Activated naive CD8-positive, alpha-beta T cell treated with anti-CD3 and anti-CD28 coated beads, Interleukin-2, amount 50 U/mL, for 24 hours (primary cell): ENCODE measurements at places on chromosomes 7 and 10.

- no peak overlapping the region for H3K27ac ChIP-seq
- H3K4me3 ChIP-seq: no peak overlapping the region
- peak; percentile 23 for DNase-seq
- no peaks in the 10 kb centered on the region for H3K36me3 ChIP-seq
These were observed 9.0 kb downstream of the ADGRA1 start for GRCh38 chr10:133096616-133097269.

GRCh38 chr7:84017651-84018050 is 176.9 kb downstream of the SEMA3A start:
- no peak overlapping the region for H3K4me3 ChIP-seq
- H3K27me3 ChIP-seq: no peaks in the 10 kb centered on the region
- H3K36me3 ChIP-seq: no peaks in the 10 kb centered on the region
- no peak for DNase-seq

DNA sequence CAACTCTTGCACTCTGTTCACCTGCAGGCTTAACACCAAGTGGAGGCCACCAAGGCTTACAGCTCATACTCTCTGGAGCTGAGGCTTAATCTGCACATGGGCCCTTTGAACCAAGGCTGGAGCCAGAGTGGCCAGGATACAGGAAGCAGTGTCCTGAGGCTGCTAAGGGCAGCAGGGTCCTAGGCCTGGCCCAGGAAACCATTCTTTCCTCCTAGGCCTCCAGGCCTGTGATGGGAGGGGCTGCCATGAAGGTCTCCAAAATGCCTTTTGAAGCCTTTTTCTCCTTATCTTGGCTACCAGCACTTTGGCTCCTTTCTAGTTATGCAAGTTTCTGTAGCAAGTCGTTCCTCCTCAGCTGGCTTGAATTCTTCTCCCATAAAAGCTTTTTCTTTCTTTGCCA is 68.0 kb upstream of the GNAI1 start:
- H3K27me3 ChIP-seq: no peaks in the 10 kb centered on the region
- H3K27ac ChIP-seq: no peak overlapping the region
- no peaks in the 10 kb centered on the region for H3K36me3 ChIP-seq
- no peaks in the 10 kb centered on the region for H3K4me1 ChIP-seq

DNA sequence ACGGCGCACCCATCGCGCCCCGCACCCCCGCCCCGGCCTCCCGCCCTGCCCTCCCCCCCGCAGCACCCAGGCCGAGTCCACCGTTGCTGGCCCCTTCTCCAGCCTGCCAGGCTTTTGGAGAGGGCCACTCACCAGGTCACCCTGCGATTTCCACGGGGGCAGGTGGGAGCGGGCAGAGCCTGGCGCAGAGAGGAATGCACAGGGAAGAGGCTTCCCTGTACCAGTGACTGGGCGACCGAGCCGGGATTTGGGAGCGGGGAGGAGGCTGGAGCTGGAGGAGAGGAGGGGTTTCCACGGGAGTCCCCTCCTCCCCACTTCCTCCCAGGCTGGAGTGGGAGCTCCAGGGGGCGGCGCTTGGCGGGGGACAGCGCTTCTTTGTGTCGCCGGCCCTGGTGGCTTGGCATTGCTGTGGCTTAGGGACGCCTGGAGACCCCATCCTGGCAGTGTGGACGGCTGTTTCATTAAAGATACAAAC is 19.3 kb downstream of the TCAF1 start:
- H3K4me1 ChIP-seq: peaks cover 16% of the 10 kb centered on the region
- no peak overlapping the region for H3K27ac ChIP-seq
- DNase-seq: no peak
- peaks cover 2% of the 10 kb centered on the region for H3K36me3 ChIP-seq
- H3K27me3 ChIP-seq: peaks cover 33% of the 10 kb centered on the region
- H3K4me3 ChIP-seq: peak overlapping the region; percentile 54

DNA sequence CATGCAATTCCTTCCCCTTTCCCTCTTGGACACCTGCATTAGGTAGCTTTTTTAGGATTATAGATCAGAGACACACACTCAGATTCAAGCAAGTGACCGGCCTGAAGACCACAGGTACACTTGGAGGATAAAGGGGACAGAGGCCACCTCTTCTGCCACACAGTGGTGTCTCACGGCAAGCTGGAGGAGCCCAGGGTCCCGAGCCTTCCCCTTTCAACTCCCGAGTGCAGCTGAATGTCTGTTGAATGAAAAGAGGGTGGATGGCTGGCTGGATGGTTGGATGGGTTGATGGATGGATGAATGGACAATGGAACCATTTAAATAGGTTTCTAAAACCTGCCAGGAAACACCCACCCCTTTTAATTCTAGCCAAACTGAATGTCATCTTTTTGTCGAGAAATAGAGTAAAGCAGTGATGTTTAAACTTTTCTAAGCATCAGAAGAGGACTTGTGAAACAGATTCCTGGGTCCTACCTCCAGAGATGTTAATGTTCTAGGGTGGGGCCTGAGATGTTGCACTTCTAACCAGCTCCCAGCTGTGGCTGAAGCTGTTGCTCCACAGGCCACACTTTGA is 49.2 kb upstream of the ZMIZ1 start:
- H3K27me3 ChIP-seq: no peaks in the 10 kb centered on the region
- H3K4me3 ChIP-seq: no peak overlapping the region
- H3K27ac ChIP-seq: no peak overlapping the region
- no peak for DNase-seq
- no peaks in the 10 kb centered on the region for H3K36me3 ChIP-seq
- H3K4me1 ChIP-seq: peaks cover 10% of the 10 kb centered on the region

GRCh38 chr7:50589364-50589763 is 24.2 kb upstream of the DDC start:
- peaks cover 4% of the 10 kb centered on the region for H3K27me3 ChIP-seq
- DNase-seq: no peak
- no peak overlapping the region for H3K4me3 ChIP-seq
- H3K36me3 ChIP-seq: no peaks in the 10 kb centered on the region
- H3K27ac ChIP-seq: no peak overlapping the region

- H3K27ac ChIP-seq: no peak overlapping the region
- no peak for DNase-seq
- H3K4me1 ChIP-seq: no peaks in the 10 kb centered on the region
- H3K4me3 ChIP-seq: no peak overlapping the region
These were observed 35.1 kb downstream of the EGFR start for GRCh38 chr7:55053651-55054571.

GRCh38 chr7:604001-604883 is 84.6 kb upstream of the PDGFA start:
- H3K27me3 ChIP-seq: no peaks in the 10 kb centered on the region
- peak overlapping the region; percentile 99 for H3K27ac ChIP-seq
- H3K4me3 ChIP-seq: peak overlapping the region; percentile 90

DNA sequence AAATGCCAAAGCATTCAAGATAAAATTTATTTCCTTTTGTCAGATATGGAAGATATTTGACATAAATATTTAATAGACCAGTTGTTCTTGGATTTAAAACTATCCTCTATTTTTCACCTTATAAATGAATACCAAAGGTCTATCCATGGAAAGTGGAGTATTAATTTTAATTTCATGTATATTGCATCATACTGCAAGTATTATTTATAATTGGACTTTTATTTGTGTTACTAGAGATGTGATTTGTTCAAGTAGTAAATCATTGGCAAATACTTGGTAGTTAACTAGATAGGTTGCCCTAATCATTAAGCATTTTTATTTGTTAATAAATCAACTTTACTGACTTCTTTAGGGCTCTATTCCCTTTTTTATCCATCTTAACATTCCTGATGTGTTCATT is 98.1 kb downstream of the CDC14C start:
- H3K4me3 ChIP-seq: no peak overlapping the region
- H3K4me1 ChIP-seq: no peaks in the 10 kb centered on the region
- no peaks in the 10 kb centered on the region for H3K27me3 ChIP-seq
- H3K27ac ChIP-seq: no peak overlapping the region
- H3K36me3 ChIP-seq: no peaks in the 10 kb centered on the region
- no peak for DNase-seq

DNA sequence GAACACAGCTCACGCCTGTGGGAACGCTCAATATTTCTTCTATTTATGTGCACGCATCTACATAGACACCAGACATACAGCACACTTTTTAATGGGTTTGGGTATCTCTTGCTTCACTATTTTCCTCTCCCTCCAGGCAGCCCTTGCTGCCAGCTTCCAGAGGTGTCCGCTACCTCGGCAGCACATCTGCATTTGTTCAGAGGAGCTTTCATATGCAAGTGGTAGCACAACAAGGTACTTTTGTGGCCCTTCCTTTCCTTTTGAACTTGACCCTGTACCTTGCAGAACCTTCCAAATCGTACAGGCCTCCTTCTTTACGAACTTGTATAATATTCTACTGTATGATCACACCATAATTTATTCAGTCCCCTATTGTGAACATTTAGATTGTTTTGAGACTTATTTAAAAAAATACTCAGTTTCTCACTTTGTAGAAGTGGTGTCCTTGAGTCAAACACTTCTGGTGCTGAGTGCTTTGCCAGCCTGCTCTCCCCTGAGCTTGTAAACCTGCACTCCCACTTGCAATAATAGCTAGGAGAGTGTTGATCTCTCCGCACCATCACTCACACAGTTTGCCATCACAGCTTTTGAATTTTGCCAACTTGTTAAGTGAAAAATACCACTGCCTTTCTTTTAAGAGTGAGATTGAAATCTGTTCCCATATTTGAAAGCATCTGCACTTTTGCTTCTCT is 106.0 kb upstream of the ZNF32 start:
- no peaks in the 10 kb centered on the region for H3K36me3 ChIP-seq
- no peak overlapping the region for H3K27ac ChIP-seq
- no peaks in the 10 kb centered on the region for H3K4me1 ChIP-seq

DNA sequence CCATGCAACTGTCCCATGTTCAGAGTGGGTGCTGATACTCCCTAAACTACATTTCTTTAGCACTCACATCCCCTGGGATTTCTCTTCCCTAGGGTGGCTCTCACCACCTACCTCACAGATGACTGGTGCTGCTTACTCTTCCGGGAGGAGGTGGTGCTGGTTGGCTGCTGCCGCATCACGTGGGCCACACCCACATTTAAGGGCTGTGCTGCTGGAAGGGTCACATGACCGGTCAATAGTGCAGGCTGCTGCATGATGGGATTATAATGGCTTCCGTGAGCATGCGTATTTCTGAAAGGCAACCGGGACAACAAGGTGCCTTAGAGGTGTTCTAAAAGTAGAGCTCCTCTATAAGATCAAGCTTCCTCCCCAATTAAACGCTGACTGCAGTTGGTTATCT is 76.8 kb downstream of the CLEC2L start:
- no peaks in the 10 kb centered on the region for H3K4me1 ChIP-seq
- DNase-seq: no peak
- no peak overlapping the region for H3K27ac ChIP-seq
- H3K4me3 ChIP-seq: no peak overlapping the region

- peaks cover 5% of the 10 kb centered on the region for H3K27me3 ChIP-seq
- no peaks in the 10 kb centered on the region for H3K4me1 ChIP-seq
- DNase-seq: no peak
- H3K36me3 ChIP-seq: no peaks in the 10 kb centered on the region
- H3K27ac ChIP-seq: no peak overlapping the region
These were observed 19.4 kb downstream of the INSIG1 start for GRCh38 chr7:155317114-155317434.

DNA sequence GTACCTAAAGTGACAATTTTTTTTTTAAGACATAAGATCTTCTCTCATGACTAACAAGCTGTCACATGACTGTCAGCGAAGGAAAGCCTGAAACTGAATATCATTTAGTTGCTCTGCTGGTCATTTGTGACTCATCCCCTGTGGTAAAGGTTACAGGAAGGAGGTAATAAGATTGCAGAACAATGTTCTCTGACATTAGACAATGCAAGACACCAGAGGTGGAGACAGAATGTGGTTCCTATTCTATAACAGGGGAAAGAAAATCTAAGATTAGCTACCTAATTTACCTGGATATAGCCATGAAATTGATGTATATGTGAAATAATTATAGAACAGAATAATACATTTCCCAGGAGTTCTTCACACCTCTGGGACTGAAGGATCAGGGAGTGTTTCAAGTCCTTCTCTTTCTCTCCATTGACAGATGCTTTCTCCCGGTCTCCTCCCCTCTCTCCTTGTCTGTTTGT is 47.7 kb downstream of the LRGUK start:
- H3K4me1 ChIP-seq: peaks cover 9% of the 10 kb centered on the region
- H3K4me3 ChIP-seq: no peak overlapping the region
- no peak overlapping the region for H3K27ac ChIP-seq
- H3K36me3 ChIP-seq: no peaks in the 10 kb centered on the region
- H3K27me3 ChIP-seq: peaks cover 4% of the 10 kb centered on the region

- H3K4me3 ChIP-seq: no peak overlapping the region
- H3K4me1 ChIP-seq: no peaks in the 10 kb centered on the region
- peaks cover 3% of the 10 kb centered on the region for H3K27me3 ChIP-seq
- no peaks in the 10 kb centered on the region for H3K36me3 ChIP-seq
- no peak overlapping the region for H3K27ac ChIP-seq
- no peak for DNase-seq
These were observed 222.1 kb downstream of the ARL4A start for GRCh38 chr7:12909483-12909882.

DNA sequence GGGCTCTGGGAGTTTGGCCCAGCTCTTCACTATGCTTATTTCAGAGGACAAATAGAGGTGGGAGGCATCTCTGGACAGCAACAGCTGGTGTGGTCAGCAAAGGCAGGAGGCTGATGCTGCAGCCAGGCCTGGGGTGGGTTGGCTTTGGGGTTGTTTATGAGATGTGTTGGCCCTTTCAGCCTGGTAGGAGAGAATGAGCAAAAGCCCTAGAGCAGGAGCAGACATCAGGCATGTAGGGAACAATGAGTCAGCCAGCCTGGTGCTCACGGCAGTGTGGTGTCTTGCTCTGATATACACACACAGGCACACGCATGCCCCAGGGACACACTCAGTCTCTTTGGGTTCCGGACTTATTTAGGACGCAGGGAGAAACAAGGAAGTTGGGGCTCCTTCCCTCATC is 157.1 kb downstream of the PRKCQ start:
- peaks cover 26% of the 10 kb centered on the region for H3K36me3 ChIP-seq
- peak; percentile 68 for DNase-seq
- H3K4me3 ChIP-seq: peak overlapping the region; percentile 30
- no peaks in the 10 kb centered on the region for H3K27me3 ChIP-seq
- peak overlapping the region; percentile 95 for H3K27ac ChIP-seq

GRCh38 chr7:124536156-124536762 is 229.3 kb downstream of the GPR37 start:
- no peaks in the 10 kb centered on the region for H3K27me3 ChIP-seq
- H3K4me3 ChIP-seq: no peak overlapping the region
- no peaks in the 10 kb centered on the region for H3K36me3 ChIP-seq
- no peaks in the 10 kb centered on the region for H3K4me1 ChIP-seq
- H3K27ac ChIP-seq: no peak overlapping the region

- peak overlapping the region; percentile 67 for H3K4me3 ChIP-seq
- no peaks in the 10 kb centered on the region for H3K36me3 ChIP-seq
- DNase-seq: no peak
- no peak overlapping the region for H3K27ac ChIP-seq
- peaks cover 2% of the 10 kb centered on the region for H3K27me3 ChIP-seq
These were observed 2.2 kb downstream of the GSAP start for GRCh38 chr7:77413861-77414424.
